Stimulated activated CD4-positive, alpha-beta T cell treated with anti-CD3 and anti-CD28 coated beads, TNF-alpha, amount 100 ng/mL, for 48 hours (primary cell): ENCODE measurements at places on chromosomes 13 and 19.

- no peak for DNase-seq
These were observed 279.5 kb upstream of the PCDH20 start for GRCh38 chr13:61695147-61695546.

DNA sequence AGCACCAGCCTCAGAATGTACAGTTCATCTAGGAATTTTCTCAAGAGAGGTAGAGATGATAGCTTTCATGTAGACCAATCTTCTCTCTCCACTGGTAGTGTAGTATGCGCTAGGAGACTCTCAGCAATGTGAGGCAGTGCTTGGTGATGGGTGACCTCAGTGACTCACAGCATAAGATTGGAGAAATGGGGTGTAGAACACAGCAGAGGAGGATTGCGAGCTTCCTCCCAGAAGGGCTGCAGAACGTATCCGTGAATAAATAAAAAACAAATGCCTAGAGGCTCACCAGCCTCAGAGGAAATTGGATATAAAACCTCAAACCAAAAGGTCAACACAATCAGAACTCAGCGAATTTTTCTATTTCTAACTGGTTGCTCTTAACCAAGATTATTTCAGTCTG, 182.9 kb upstream of the RXFP2 start:
- DNase-seq, result no peak

DNA sequence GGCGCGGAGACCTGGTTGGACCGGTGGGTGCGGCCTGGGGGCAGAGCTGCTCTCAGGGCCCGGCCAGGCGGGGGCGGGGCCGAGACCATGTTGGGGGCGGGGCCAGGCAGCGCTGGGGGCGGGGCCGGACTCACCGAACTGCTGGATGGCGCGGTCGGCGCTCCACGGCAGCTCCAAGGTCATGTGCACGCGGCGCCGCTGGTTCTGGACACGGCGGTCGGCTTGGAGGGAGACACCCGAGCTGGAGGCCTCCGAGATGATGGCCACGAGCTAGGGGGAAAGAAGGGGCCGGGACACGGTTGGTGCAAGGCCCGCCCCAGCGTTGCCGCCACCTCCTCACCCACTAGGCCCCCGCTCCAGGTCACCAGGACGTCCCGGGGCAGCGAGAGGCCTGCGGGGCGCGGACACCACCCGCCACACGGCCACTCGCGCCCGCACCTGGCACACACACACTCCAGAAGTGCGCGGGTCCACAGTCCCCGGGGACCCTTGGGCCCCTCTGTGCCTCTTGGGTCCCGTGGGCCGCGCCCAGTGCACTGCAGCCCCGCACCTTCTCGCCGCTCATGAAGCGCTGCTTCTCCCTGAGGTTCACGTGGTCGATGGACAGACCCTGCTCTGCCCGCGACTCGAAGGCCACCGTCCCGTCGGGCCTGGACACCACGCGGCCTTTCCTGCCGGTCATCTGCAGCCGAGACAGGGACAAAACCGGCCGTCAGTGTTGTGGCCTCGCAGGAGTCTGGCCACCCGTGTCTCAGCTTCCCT, 8.7 kb downstream of the GPX4 start:
- no peak for DNase-seq

DNA sequence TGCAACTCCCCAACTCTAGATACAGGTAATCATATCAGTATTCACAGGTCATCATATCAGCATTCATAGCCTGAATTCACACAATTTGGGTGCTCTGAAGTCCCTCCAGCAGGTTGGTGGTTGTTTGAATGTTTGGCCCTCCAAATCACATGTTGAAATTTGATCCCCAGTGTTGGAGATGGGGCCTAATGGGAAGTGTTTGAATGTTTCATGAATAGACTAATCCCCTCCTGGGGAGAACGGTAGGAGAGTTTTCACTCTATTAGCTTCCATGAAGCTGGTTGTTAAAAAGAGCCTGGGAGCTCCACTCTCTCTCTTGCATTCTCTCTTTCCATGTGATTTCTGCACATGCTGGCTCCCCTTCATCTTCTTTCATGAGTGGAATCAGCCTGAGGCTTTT, 288.6 kb upstream of the PCDH9 start:
- DNase-seq, result no peak

GRCh38 chr19:57351867-57352266, 796 bp downstream of the ZNF304 start:
- no peak for DNase-seq

DNA sequence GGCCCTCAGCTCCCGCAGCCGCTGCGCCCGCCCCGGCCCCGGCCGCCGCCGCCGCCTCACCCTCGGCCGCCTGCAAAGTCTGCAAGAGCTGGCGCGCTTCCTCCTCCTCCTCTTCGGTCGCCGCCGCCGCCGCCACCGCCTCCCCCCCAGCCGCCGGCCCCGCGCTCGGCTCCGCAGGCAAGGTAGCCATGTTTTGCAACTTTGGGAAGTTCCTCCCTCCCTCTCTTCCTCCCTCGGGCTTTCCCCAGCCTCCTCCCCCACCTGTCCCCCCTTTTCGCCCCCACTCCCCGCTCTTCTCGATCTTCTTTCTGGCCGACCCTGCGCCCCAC, 433 bp downstream of the SIX5 start:
- no peak for DNase-seq

DNA sequence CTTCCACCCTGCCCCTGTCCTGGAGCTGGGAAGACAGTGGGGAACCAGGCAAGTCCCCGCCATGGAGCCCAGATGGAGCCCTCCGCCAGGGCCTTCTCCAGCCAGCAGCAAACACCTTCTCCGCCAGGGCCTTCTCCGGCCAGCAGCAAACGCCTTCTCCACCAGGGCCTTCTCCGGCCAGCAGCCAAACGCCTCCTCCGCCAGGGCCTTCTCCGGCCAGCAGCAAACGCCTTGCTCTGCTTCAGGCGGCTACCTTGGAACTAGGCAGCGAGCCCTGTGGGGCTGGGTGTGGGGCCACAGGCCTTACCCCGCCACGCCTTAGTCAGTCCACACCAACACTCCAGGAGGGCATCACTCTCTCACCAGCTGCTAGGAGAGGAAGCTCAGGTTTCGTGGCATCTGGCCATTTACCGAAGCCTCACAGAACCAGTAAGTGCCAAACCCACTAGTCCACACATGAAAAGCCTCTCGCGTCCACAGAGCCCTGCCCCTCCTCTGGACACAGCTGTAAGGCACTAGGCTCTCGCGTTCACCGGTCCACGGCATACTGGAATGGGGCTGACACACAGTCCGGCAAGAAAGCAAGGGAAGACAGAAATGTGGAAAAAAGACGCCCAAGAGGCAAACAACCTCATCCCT, 41.0 kb downstream of the MLLT1 start:
- DNase-seq, result no peak

- DNase-seq, result no peak
These were observed 1481.9 kb downstream of the PCDH9 start for GRCh38 chr13:65748227-65748626.
